ENCODE measurements at places on chromosomes 4 and X.

DNA sequence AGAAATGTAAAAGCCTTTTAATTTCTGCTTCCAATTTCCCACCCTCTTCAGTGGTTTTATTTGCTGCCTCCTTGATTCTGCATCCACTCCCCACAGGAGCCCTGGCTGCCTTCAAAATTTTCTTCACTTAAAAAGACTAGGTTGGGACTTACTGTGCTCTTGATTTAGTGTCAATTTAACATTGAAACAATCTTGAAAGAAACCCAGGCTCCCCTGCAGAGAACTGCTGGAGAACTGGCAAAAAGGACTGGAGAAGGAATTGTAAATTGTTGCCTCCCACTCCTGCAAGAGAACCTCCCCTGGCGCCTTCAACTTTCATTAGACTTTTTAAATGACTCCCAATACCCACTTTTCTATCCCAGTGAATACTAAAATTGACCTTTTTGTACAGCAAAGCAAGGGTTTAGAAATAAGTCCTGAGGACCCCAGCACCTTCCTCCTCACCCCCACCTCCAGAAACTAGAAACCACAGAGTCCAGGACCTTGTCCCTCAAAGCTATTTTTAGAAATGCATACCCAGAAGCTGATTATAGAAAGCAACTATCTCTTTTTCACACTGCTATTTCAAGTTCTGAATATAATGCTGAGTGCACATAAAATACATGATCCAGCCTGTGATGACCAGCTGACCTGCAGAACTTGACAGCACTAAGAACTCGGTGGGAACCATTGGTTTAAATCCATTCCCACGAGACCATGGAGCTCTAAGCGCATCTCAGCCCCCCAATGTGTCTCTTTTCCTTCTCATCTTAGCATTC is 155.5 kb downstream of the INPP4B start:
- DNase-seq: no peak

GRCh38 chrX:91080822-91081221 is 353.8 kb upstream of the PABPC5 start:
- no peak for DNase-seq

GRCh38 chr4:68987007-68987406 is 35.4 kb upstream of the UGT2A3 start:
- DNase-seq: no peak

- no peak for DNase-seq
Measured at GRCh38 chr4:74460833-74461232, 15.9 kb downstream of the AREG start.

DNA sequence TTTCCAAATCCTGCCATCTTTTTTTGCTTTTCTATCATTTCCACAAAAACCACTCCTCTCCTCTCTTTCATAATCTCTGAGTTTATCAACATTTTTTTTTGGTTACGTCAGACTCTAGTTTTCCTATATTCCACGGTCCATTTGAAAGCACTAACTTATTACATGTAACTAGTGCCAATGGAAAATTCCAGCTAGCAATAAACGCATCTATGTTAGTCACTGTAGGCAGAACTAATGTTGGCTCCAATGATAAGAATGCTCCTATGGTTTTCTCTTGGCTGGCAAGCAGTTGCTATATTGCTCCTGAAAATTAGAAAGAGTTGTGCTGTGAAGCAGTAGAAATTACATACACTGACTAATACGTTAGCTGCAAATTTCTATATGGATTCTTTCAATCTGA is 634.6 kb upstream of the FTHL17 start:
- peak; percentile 26 for DNase-seq
